ENCODE measurements at places on chromosomes 4 and X. TPM values are rescaled to one million over a fixed set of nuclear protein-coding genes. Genes with fewer than 3 reads are reported as not detected.

Gene TMPRSS11B
- total RNA-seq = not detected

Gene SPP1
- total RNA-seq = 10.7 TPM

Gene HTN3
- total RNA-seq = not detected

Gene DYNLT3
- total RNA-seq = 98.4 TPM

Gene GAGE2A
- total RNA-seq = not detected

Gene TEX11
- not detected for total RNA-seq

Gene THAP6
- 15.2 TPM for total RNA-seq

Gene TLR3
- total RNA-seq = 3.6 TPM

Gene TMEM150C
- 0.38 TPM for total RNA-seq

Gene TEC
- total RNA-seq = 1.1 TPM

Gene POF1B
- under 0.01 TPM for total RNA-seq

Gene CFAP99
- total RNA-seq = not detected

Gene POU4F2
- not detected for total RNA-seq

Gene UGT8
- 0.19 TPM for total RNA-seq

Gene TMPRSS11F
- not detected for total RNA-seq

Gene DOK7
- under 0.01 TPM for total RNA-seq

Gene NOX1
- total RNA-seq = not detected

Gene MAGEA8
- not detected for total RNA-seq

Gene HEPH
- total RNA-seq = 17.3 TPM

Gene BANK1
- total RNA-seq = 0.19 TPM

Gene TCEAL9
- 159 TPM for total RNA-seq

Gene KCND1
- 0.56 TPM for total RNA-seq

Gene P2RY8
- not detected for total RNA-seq

Gene SSX3
- total RNA-seq = not detected

Gene SOX3
- not detected for total RNA-seq

Gene VSIG4
- total RNA-seq = not detected

All from regular cardiac myocyte (primary cell).